ENCODE measurements at places on chromosomes 12 and 14. TPM values are rescaled to one million over a fixed set of nuclear protein-coding genes. Genes with fewer than 3 reads are reported as not detected.

DNA sequence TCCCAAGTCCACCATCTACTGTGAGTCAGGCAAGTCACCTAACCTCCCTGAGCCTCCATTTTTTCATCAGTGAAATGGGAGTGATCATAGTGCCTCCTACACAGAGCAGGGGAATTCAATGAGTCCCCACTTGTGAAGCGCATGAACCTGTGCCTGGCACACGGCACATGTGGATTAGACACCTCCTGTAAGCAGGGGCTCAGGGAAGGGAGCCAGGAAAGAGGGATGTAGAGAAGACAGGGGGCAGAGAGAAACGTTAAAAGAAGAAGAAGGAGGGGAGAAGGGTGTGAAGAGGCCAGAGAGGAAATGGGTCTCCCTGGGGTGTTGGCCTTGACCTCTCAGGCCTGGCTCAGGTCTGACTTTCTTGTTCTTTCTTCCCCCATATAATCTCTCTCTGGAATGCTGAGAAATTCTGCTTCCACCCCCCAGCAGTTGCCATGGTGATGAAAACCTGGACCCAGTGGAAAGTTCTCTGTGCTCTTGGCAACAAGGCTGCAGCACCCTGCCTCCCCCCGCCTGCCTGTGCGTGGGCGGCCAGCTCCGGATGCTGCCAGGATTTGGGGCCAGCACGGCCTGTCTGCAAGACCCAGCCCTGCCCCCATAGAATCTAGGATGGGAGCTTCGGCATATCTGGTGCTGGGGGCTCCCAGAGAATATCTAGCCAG is 94.5 kb downstream of the CALM1 start:
- DNase-seq: peak; percentile 73
- H3K36me3 ChIP-seq: no peaks in the 10 kb centered on the region
- H3K4me1 ChIP-seq: peaks cover 31% of the 10 kb centered on the region

DNA sequence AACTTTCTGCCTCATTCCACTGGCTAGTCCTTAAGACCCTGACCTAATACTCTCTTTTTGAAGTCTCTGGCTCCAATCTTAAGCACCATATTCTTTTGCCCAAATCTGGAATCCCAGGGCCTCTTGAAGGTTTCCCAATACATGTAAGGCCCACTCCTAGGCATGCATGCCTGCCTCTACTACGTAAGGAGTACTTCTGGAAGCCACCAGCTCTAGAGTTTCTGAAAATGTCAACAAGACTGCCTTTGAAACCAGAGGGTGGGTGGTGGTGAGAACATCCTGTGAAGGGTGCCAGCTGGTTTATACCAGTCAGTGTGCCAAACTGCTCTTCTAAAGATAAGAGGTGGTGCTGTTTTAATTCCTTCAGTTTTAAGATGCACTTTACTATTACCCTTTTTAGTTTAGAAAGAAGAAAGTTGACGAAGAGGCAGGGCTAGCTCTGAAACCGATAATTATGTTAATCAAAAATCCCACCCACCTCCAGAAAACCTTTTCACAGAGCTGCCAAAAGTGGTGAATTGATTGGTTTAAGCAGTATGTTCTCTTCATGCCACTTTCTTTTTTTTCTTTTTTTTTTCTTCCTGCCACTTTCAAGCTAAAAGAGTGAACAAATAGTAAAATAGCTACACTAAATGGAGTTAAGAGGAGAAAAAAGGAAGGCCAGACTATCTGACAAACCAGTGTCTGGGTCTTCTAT is 8.7 kb upstream of the WDR89 start:
- no peak for DNase-seq
- no peaks in the 10 kb centered on the region for H3K27me3 ChIP-seq

The RPGRIP1 gene
- not detected for total RNA-seq

The CLEC6A gene
- not detected for total RNA-seq

The FOXA1 gene
- not detected for total RNA-seq

The SLC8A3 gene
- 1.3 TPM for total RNA-seq
